ENCODE measurements at places on chromosomes 1 and 21.

GRCh38 chr1:46798810-46799209 is at the start of gene CYP4B1:
CYP4B1 (plus strand) TSS chr1:46799046; CDS start chr1:46799082, 36 bp downstream.
- no peak for DNase-seq

DNA sequence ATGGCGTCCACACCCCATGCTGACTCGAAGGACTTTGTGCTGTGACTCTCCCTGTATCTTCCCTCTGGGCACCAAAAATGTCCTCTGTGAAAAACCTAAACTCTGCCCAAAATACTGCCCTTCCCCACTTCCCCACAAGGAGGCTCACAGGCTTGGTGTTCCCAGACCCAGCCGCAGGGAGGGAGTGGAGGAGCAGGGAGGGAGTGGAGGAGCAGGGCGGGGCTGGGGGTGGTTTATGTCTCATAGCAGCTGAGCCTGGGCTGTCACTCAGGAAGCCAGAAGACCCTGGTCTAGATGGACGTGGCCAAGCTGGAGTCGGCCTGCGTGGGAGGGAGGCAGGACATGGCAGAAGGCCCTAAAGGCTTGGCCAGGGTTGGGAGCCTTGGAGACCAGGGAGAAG is 461.7 kb downstream of the PTPRU start:
- no peak for DNase-seq

DNA sequence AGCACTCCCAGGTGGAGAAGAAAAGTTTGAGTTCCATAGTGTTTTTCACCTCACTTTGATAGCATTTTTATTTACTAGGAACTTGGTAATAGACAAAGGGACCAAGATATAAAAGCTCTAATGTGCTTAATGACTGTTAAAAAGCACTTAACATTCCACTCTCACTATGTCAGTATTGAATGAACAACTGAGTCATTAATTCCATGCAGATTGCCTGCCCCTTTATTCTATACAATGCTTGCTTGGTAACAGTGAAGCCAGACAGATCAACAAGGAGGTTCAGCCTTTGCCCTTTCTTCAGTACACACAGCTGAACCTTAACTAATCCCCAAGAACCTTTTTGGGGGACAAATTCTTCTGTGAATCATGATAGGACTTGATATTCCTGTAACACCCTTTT is 425.5 kb downstream of the NUF2 start:
- no peak for DNase-seq

GRCh38 chr21:14722841-14723483 is 176.8 kb upstream of the SAMSN1 start:
- DNase-seq: no peak

- DNase-seq: peak; percentile 52
Measured at GRCh38 chr1:212414328-212415106, at the start of gene PACC1. PACC1 (minus strand) TSS chr1:212414886; CDS start chr1:212414757, 129 bp downstream.

DNA sequence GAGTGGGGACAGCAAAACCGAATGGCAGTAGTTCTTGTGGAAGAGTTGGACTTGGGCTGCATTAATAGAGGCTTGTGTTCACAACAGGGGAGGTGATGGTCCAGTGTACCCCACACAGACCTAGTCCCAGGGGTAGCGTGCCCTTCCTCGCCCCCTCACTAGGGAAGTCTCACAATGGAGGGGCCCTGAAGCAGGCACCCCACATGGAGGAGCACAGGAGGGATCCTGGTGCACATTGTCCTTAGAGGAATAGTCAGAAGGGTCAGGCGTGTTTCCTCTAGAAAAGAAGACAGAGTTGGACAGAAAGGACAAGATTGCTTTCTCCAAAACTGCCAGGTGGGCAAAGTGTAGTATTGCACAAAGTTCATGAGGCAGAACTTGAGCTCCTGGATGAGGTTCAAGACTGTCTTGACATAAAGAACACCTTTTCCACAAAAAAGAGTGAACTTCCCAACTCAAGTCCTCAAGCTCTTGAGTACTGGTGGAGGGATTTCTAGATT is 23.3 kb downstream of the ETNK2 start:
- no peak for DNase-seq

DNA sequence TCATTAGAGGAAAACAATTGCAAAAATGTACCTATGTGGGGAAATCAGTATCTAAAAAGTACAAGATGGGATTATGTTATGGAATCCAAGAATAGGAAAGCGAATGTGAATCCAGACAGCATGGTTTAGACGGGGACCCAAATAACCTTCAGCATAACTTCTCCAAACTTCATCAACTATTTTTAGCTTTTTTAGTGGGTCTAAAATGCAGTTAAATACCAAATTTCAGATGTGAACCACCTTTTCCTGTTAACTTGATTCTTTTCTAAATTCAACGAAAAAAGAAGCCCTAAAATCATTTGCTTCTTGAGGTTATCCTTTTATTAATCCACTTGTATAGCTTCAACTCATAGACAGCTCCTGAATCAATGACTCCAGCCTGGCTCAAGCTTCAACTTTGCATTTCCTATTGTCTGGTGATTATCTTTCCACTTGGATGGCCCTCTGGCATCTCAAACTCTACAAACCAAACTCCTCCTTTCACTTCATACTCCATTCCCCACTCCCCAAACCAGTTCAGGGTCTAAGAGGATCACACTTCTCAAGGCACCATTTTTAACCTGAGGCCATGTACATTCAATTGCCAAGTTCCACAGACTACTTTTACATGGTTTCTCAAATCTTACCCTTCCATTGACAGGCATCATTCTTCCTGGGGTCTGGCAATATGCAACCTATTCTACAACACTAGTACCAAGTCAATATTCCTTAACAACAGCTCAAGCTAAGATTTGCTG is 7.4 kb downstream of the ERRFI1 start:
- no peak for DNase-seq

DNA sequence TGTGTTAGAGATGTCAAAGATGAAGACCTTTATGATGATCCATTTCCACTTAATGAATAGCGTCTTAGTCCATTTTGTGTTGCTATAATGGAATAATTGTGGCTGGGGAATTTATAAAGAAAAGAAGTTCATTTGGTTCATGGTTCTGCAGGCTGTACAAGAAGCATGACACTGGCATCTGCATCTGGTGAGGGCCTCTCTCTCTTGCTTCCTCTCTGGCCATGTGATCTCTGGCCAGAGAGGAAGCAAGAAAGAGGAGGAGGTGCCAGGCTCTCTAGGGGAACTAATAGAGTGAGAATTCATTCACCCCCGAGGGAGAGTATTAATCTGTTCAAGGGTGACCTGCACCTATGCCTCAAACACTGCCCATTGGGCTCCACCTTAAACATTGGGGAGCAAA is 242.8 kb downstream of the DISC1 start:
- no peak for DNase-seq

DNA sequence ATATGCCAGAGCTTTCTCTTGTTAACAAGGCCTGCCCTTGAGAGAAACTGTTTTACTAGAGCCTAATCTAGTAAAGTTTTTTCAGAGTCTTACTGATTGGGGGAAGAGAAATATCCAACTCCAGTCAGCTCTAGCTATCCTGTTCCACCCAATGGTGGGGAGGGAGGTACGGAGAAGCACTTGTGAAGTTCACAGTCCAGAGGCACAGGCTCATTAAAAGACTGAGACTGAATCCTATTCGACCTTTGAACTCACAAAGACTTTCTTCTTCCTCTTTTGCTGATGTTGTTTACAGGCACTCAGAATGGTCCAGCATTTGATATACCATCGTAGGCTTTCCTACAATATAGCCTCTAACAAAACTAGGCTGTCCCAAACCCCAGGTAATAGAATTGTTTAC is 15.5 kb upstream of the SFT2D2 start:
- no peak for DNase-seq

DNA sequence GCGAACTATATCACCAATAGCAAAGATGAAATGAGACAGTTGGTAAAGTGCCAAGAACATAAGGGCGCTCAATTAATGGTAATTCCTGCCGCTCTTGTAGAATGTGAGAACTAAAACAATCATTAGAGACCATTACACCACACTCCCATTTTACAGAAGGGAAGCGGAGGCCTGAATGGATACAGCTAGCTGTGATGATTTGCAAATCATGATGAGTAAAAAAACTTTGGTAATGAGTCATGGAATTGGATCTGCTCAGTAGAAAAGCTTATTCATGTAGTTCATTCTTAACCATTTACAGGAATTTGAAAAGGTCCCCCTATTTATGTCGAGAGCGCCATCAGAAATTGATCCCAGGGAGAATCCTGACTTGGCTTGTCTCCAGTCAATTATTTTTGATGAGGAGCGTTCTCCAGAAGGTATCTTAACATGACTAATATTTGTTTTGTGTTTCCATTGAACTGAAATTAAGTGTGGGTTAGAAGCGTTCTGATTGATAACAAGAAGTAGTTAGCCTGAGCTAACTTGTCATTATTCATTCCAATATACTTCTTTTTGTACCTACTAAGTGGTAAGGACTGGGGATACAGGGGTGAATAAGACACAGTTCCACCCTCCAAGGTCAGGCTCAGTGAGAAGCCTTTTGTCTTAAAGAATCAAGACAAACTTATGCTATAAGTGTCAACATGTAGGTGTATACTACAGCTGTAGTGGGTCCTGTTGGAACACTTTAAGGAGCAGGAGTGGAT is 812 bp downstream of the TTC4 start:
- DNase-seq: no peak

DNA sequence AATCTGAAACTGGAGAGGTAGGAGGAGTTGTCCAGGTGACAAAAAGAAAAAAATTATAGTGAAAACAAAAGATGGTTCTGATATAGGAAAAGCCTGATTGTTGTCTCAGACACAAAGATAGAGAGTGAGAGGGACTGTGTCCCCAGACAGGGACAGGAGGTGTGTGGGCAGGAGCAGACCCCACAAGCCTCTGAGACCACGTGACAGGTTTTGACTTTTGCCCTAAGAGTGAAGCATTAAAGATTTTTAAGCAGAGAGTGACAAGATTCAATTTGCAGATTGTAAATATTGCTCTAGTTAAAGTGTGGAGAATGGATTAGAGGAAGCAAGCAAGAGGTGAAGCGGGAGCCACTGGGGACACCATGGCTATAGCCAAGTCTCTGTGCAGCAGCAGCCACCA is 10.4 kb downstream of the PRR9 start:
- DNase-seq: no peak
